ENCODE measurements at places on chromosomes 4 and X.

GRCh38 chr4:115228851-115229250 is 115.4 kb upstream of the NDST4 start:
- no peak for DNase-seq

GRCh38 chr4:6327220-6327917 is 57.7 kb downstream of the WFS1 start:
- no peak for DNase-seq

DNA sequence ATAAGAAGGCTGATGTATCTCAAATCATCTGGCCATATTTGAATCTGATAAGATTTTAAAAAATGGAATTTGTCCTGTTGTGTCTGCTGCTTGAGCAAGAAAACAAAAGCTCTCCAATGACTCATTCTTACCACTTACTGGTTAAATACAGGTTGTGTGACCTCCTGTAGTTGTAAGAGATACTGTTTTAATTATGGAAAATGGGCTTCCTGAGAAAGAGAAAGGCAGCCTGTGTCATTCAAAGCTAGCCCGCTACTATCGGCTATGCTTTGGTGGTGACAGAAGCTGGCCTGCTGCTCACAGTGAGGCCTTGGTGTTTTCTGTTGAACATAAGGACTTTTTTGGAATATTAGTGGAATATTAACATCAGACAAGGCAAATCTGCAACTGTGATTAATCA is 1722.1 kb upstream of the PCDH10 start:
- DNase-seq, result no peak

DNA sequence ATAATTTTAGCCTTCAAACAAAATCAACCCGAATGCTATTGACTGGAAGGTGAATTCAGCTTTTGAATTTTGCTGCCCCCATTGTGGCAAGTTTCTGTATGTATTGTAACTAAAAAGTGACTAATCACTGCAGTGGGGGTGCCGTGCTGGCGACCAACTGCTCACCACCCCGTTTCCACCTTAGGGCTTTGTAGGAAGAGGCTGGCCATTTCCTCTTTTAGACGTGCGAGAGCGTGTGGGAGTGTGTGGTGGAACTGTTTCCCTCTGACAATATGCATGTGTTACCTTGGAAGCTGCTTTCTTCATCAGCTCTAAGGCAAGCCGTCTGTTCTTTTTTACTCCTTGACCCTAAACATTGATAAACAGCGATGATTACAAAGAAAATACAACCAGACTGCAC is 78.8 kb downstream of the SEL1L3 start:
- DNase-seq, result no peak

GRCh38 chr4:20723019-20723418 is 22.8 kb downstream of the PACRGL start:
- no peak for DNase-seq

GRCh38 chr4:62917649-62918048 is 1491.6 kb downstream of the TECRL start:
- no peak for DNase-seq

GRCh38 chrX:132508834-132509233 is 20.0 kb upstream of the MBNL3 start:
- DNase-seq, result no peak

DNA sequence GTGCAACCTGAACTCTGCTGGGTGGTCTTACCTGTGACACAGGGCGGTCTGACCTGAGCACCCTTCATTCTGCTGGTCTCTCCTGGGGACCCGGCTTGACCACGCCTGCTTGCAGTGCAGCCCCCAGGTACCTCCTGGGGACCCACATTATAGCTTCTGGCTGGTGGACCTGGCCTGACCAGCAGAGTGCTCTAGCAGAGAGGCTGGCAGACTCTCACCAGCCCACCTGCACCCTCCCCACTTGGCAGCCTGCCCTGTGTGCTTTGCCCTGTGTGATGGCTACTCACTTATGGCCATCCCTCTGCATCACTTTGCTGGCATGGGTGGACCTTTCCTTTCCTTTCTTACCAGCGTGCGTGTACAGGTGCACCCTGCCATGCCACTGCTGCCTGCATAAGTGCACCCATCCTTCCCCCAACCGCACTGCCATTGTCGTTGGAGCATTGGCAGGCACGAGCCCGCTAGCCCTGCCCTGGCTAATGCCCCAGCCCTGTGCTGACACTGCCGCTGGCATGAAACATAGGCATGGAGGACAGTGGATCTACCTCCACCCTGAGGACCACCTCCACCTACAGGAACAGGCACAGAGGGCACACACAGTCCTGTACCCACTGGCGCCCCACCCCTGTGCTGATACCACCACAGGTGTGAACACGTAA is 21.5 kb upstream of the H2AZ1 start:
- no peak for DNase-seq

GRCh38 chr4:48727666-48728459 is 52.2 kb downstream of the FRYL start:
- no peak for DNase-seq

GRCh38 chrX:136065044-136065671 is 79.9 kb downstream of the SLC9A6 start:
- DNase-seq, result no peak

- no peak for DNase-seq
Observed at GRCh38 chrX:41066391-41066790, 18.9 kb upstream of the USP9X start.

DNA sequence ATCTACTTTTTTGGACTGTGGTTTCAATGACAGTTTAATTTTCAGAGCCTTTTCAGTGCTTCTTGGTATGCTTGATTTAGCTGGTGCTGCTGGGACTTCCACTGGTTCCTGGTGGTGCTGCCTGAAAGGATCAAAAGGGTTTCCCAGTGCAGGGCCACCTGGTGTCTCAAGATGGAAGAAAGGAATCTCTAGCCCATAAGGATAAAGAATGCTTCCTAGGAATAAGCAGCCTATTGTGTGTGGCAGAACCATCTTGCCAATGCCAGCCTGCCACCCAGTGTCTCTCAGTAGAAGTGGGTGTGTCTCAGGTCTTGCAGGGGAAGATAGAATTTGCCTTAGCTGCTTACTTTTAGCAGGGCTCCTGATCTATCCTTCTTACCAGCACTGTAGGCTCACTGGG is 15.0 kb upstream of the RAI2 start:
- no peak for DNase-seq

GRCh38 chr4:55253948-55254593 is 92.0 kb upstream of the SRD5A3 start:
- DNase-seq, result no peak

DNA sequence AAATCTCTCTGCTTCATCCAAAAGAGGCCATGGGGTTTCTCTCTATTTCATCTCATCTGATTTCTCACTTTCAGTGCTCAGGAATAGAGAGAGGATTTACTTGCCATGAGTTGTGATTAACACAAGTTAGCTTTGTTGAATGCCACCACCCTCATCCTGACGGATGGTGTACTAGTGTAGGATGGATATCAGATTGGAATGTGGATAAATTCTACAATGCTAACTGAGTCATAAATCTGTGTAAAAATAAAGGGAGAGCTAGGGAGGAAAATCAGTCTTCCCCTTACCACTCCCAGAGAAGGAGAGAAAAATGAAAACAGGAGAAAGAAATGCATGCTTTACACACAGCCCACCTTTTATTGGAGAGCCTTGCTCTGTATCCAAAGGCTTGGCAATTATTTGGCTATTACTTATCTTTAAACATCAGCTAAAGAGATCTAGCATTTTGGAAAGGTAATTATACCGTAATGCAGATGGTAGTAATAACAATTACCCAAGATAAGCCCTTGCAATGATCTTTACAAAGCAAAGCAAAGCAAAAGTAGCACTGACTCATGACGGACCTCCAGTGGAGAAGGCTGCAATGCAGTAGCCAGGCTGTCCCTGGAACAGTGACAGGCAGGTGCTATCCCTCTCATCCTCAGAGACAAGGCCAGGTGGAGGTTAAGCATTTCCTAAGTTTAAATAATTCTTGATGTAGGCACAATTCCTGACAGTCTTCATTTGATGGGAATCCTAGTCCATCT is 306.3 kb upstream of the PPARGC1A start:
- no peak for DNase-seq

DNA sequence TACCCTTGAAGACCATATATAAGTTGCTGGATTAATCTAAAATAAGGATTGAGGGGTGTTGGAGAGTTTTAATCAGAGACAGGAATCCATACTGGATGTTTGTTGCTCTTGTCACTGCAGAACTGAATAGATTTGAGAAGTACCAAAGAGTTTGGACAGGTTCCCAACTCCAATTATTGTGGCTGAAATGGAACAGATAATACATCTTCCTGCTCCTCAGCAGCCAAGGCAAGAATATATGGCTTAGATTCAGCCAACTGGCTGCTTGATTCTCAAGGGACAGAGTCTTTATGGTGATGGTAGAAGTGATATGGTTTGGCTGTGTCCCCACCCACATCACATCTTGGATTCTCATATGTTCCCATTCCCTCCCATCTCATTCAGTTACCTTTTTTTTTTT is 97.0 kb upstream of the PDHA2 start:
- DNase-seq, result no peak

DNA sequence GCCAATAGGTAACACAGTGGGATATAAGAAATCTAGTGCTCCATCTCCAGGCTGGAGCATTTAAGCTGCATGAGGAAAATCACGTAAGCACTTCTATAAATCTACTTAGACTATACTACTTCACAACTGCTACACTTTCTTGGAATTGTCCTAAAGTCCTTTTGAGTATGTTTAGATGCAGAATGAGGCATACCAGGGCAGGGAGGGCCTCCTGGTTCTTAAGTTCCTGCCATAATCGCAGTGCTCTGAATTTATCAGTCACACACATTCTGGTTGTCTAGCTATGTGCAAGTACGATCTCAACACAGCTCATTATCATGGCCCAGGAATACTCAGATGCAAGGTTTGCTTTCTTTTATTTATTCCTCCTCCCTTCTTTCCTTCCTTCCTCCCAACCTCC is 130.3 kb downstream of the GUCY2F start:
- no peak for DNase-seq

GRCh38 chr4:23504083-23504482 is 385.8 kb downstream of the PPARGC1A start:
- DNase-seq, result no peak

- DNase-seq, result no peak
Observed at GRCh38 chr4:84796394-84796793, 170.1 kb downstream of the WDFY3 start.

DNA sequence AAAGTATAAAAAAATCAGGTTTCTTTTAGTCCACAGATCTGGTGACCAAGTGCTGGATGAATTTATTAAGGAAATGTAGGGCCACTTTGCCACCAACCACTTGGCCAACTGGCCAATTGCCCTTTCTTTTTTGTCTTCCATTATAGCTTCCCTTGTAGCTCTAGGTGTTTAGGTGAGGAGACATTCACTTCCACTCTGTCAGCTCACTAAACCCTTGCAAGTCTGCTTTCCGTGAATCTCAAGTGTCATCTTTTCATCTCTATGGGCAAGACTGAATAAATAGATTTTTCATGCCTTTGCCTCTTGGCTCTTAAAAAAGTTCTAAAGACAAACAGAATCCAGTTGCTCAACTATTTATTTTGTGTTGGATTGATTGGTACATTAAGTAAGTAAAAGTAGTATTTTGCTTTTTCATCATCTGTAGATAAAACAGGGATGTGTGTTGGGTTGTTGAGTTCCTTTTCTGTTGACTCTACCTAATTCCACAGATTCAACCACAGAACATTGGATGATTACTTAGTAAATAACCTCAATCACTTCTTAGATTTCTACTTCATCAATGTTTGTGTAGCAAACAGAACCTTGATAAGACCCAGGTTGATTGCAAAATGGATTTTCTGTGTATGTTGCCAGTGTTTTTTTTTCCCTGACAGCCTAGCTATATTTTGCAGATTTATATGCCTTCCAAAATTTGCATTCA is 68.1 kb upstream of the GRXCR1 start:
- no peak for DNase-seq

- DNase-seq, result no peak
Observed at GRCh38 chr4:95250544-95251137, 298.1 kb downstream of the UNC5C start.

DNA sequence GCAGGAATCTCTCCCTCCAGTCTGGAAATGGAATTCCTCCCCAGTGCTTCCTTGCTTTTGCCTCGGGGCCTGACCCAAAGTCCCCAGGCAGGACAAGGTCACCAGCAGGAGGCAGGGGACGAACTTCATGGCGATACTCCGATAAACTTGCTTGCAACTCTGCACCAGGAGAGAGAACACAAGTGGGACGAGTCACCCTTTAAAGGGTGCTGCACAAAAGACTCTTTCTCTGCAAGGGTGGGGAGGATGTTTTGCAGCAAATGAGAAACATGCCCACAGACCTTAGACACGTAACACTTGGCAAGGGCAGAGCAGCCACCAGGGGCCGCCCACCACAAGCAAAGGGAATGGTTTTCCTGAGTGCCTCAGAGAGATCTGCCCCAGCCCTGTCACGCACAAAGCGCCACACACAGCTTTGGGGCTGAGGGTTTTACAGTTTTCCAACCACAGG is at the start of gene FGFBP2:
TSS of gene FGFBP2 (minus strand) at position 175 of the 451 bp plus-strand sequence. CDS start at position 129, 46 bp downstream.
- DNase-seq, result no peak

DNA sequence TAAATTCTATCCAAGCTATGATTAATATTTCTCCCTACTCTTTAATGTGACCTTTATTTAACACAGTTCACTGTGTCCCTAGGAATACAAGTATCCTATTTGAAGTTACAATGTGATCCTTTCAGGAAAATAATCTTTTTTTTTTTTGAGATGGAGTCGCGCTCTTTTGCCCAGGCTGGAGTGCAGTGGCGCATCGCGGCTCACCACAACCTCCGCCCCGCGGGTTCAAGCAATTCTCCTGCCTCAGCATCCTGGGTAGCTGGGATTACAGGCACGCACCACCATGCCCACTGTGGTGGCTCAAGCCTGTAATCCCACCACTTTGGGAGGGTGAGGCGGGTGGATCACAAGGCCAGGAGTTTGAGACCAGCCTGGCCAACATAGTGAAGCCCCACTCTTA is 21.9 kb downstream of the TBCK start:
- no peak for DNase-seq

- DNase-seq, result no peak
Observed at GRCh38 chrX:153445856-153446635, at the start of gene TREX2. Gene TREX2, minus strand, starts transcription at chrX:153446056. Its CDS starts 626 bp downstream, at chrX:153445430.

- DNase-seq, result no peak
Observed at GRCh38 chr4:168309781-168310180, 8.8 kb downstream of the DDX60 start.

DNA sequence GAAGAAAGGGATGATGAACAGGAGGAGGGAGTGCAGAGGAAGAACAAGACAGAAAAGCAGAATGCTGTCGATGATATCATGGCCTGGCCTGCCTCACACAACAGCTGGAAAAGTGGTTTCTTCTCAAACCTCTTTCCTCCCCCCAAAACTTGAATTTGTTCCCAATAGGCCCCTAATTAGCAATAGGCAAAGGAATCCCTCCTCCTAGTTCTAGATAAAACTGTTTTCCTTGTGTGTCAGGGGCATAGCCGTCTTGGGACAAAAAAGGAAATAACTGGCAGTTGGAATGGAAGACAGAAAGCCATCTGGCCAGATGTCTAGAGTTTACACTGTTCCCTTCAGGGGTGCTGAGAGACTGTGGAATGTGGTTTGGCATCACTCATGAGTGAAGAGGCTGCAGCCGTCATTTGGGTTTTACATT is 177.8 kb upstream of the C1QTNF7 start:
- DNase-seq, result no peak

GRCh38 chrX:40177489-40177888 is 79.7 kb upstream of the BCOR start:
- DNase-seq, result no peak

All from cortex of kidney (tissue), 1 donor.